Hippocampal formation (tissue), 2 donors: ENCODE measurements at places on chromosomes 12 and 14.
A peak's percentile ranks its signal among the peaks of the same experiment; 100 is the strongest.

GRCh38 chr14:97117693-97118092 is 320.5 kb downstream of the VRK1 start:
- DNase-seq = no peak

- DNase-seq = no peak
These were observed 1144.8 kb downstream of the AACS start for GRCh38 chr12:126210026-126210425.

GRCh38 chr12:52650520-52651081 is 1.4 kb downstream of the KRT2 start:
- no peak for DNase-seq

DNA sequence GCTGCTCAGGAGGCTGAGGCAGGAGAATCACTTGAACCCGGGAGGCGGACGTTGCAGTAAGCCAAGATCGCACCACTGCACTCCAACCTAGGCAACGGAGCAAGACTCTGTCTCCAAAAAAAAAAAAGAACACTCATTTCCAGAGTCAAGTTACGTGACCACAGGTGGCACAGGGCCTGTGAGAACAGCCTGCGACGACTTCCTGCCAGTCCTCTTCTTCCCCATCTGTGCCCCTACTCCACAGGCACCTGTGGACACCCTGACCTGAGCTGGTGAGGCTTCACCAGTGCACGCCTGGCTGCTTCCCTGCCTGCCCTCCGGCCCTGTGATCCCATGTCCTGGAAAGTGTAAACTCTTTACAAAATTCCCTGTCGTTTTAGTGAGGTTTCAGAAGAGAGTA is 77.7 kb downstream of the PPP2R5C start:
- no peak for DNase-seq

DNA sequence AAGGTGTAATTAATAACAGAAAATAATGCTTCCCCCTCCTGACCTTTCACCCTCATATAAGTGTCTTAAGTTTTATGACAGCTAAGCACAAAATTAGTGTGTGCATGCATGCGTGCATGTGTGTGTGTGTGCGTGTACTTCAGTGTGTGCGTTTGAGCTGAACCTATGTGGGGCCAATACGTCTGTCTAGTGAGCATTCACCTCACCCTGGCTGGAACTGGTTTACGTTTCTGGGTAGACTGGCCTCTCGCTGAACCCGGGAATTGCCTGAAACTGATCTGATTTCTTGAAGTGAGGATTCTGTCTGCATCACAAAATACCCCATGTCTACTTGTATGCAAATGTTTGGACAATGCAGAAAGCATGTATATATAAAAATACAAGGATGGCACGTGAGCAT is 68.2 kb upstream of the TBX3 start:
- DNase-seq = no peak

- DNase-seq = no peak
These were observed 9.8 kb downstream of the SERPINA5 start for GRCh38 chr14:94591073-94591472.

DNA sequence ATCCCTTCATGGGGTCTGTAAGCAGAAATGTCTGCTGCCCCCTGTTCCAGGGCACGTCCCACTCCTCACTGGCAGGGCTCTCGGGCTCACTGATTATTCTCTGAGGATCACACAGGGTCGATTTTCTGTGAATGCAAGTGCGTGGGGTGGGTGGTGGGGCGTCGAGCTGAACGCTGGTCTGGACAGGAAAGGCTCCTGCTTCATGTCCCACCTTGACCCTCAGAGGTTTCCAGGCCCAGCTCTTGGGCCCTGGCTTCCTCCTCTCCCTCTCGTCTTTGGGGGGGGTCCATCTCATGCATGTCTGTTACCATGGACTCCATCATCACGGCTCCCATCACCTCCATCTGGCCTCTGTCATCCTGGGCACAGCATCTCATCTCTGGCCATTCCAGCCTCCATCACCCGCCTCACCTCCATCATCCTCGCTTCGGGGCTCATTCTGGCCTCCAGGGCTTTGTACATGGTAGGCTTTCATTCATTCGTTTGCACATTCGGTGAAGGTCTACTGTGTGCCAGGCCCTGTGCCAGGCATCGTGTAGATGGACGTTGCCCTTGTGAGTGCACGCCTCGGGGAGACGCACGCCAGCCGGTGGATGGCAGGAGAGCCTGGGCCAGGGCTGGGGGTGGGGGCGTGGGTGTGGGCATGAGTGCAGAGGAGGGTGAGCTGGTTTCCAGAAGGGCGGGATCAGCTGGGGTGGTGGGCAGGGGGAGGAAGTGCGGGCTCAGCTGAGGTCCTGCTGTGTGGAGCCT is 34.7 kb downstream of the RTL1 start:
- DNase-seq = no peak

DNA sequence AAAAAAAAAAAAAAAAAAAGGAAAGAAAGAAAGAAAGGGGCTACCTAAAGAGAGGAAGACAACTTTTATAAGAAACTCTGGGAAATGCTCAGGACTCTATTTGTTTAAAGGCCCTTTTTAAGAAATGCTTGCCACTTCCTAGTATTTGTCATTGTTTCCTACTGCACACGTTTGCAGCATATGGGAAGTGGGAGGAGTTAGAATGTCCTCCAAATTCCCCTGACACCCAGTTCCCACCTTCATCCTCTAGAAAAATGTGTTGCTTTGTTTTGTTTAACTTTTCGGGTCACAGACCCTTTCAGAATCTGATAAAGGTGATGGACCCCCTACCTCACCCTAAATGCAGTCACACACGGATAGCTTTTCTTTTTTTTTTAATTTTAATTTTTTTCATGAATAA is 40.8 kb downstream of the NINJ2 start:
- no peak for DNase-seq

DNA sequence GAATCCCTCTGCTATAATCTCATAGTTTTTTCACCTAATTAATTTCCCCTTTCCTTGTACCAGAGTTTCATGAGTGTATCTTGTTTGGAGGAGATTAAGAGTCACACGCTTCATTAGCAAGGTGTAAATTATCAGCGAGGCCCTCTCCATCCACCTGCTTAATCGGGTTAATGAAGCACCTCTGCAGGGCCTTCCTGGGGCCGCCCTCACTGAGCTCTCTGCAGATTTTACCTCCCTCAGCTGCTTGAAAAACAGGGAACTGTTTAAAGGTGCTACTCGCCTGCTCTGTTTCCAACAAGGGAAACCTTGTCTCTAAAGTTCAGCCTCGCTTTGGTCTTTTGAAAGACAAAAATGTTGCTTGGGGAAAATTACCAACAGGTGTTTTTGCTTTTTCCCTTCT is 35.8 kb downstream of the OTX2 start:
- no peak for DNase-seq

- no peak for DNase-seq
These were observed 15.9 kb downstream of the MED13L start for GRCh38 chr12:116261525-116262100.

DNA sequence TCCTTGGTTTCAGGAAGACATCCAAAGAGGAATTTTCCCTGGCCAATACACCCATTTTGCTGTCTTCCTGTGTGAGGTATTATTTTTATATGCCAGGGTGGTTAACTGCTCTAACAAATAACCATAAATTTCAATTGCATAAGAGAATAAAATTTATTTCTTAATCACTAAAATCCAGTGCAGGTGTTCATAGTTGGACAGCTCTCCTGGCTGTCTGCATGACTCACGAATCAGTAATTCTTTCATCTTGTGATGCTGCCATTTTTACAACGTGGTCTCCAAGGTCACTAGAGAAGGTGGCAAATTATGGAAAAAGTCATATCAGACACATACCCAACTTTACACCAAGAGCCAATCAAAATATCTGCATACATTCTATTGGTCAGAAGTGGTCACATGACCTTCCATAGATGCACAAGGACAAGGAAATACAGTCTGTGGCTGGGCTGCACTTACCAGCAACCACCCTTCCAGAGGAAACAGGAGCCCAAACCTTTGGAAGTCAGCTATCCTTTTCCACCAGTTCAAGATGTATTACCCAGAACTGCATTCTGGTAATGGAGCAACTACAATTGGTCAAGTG is 193.5 kb upstream of the PLEKHG7 start:
- DNase-seq = no peak

DNA sequence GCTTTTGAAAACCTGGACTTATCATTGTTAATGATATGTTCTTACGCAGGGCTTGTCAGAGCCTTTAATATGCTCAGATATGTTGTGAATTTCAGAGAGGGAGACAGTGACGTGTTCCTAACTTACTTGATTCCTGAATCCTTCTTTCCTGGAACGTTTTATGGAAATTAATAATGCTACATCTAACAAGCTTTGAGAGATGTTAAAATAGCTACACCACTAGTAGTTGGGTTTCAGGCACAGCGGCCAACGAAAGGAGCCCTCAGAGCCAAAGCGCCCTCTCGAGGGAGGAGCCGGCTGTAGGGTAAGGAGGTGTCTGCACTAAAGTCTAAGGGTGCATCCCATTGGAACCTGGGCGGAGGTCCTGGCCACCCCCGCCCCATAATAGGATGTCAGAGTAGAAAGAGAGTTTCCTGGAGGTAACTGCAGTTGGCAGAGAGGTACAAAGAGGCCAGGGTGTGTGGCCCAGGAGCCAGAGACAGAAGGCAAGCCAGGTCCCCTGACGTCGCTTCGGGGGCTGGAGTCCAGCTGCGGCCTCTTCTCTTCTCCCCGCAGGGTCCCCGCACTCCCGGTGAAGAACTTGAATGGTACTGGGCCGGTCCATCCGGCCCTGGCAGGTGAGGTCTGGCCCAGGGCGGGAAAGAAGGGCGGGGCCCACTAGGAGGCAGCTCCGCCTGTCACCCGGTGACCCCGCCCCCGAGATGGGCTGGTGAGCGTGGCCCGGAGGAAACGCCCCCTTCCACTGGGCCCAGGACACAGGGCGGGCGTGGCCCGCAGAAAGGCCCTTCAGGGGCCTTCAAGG is 36.3 kb downstream of the DTX1 start:
- DNase-seq = no peak

DNA sequence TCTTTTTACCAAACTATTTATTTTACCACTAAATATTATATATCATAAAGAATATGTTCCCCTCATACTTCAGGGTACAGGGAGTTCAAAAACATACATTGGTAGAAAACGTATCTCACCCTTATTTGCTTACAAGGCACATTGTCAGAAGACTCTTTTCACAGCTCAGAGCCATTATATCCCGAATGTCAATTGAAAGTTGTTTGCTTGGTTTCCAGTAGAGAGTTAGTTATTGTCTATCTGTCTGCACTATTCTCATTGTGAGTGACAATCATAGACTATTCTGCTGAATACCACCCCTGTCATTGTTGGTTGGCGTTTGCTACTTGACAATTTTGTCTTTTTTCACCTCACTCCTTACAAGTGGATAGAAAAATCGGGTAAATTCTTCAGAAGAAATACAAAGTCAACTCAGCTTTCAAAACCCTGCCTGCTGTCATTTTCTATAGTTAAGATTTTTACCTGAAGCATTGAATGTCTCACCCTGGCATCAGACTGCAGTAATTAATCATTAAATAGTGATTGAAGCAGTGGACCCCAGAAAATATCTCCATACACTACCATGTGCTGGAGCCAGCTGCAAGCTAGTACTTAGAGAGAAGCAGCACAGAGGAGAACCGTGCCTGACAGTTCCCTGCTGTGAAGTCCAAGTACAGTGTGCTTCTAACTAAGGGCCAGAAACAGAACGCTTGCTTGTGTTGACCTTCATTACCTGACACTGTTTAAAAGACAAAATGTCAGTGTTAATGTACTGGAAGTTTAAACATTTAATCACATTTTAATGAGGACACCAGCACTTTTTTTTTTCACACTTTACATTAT is 510.6 kb downstream of the RERGL start:
- DNase-seq = no peak

DNA sequence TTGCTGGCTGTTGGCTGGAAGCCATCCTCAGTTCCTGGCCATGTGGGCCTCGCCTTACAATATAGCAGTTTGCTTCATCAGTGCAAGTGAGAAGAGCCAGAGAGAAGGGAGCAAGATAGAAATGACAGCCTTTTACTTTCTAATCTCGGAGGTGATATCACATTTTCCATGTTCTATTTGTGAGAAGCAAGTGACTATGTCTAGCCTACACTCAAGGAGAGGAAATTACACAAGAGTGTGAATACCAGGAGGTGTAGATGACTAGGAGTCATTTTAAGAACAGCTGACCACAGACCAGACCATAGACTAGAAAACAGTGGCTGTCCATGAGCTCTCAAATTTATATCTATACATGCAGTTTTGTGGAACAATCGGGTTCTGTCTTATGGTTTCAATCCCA is 163.0 kb upstream of the NRXN3 start:
- DNase-seq = no peak

- peak; percentile 26 for DNase-seq
These were observed 675 bp downstream of the NEDD8 start for GRCh38 chr14:24231263-24232120.
